ENCODE measurements at places on chromosomes 7 and 10.

GRCh38 chr10:26950934-26951333 lies 90.2 kb upstream of the ABI1 start:
- H3K36me3 ChIP-seq, result no peaks in the 10 kb centered on the region
- H3K27me3 ChIP-seq, result no peaks in the 10 kb centered on the region
- DNase-seq, result no peak
- no peak overlapping the region for H3K4me3 ChIP-seq
- H3K27ac ChIP-seq, result no peak overlapping the region

DNA sequence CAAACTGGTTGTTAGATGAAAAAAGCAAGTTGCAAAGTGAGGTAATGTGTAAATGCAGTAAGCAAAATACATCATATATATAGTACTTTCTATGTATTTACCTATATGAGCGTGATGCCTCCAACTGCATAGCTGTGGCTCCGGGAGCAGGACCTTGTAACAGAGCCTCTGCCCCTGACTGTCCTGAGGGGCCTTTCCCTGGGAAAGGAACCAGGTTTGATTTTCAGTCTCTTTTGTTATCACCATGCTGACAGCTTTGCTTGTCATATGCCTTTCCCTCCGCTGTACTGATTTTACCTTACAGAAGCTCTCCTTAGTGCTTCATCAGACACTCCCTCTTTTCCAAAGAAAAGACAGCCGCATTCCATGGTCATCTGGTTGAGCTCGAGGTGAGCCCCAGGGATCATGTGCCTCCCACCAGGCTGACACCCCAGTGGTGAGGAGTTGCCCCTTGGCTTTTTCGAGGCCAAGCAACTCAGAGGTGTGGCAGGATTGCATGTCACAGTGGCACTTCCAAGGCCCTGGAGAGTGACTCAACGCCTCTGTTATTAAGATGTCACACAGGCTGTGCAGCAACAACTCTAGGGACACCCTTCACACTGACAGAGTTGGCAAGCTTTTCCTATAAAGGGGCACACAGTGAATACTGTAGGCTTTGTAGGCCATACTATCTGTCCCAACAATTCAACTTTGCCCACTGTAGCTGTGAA lies 78.9 kb downstream of the ALOX5 start:
- no peaks in the 10 kb centered on the region for H3K36me3 ChIP-seq
- no peak overlapping the region for H3K27ac ChIP-seq
- no peak for DNase-seq
- H3K4me3 ChIP-seq, result no peak overlapping the region
- H3K4me1 ChIP-seq, result no peaks in the 10 kb centered on the region

DNA sequence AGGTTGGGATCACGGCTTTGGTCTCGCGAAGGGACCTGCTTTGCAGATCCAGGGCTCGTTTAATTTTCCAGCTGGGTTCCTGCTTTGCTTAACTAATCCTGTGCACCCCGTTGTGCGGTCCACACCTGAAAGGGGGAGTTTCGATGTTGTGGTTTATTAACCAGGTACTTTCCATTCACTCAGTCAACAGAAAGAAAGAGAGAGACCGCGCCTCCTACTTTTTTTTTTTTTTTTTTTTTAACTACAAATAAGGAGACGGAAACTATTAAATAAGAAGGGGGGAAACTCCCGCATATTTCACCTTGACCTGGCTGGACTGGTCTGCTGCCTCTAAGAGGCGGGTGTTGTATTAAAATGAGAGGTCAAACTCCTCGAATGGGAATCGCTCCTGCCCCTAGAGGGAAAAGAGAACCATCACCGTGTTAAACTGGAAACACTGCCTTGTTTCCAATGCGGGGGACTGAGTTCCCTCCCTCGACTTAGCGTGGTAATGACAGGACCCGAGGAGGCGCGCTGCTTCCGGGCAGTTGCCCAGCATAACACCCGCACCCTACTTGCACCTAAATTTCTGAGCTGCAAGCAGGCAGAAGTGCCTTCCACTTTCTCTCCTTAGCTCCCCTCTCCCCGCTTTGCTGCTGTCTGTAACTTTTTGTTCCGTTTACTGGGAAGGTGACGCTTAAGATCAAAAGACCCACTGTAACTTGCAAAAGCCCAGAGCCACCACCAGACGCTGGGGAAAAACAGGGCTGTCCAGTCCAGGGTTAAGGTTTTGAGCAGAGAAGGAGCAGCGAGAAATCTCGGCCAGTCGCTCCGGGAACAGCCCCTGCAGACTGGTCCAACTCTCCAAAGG lies 1.1 kb upstream of the ITGB8 start:
- peak; percentile 75 for DNase-seq
- no peaks in the 10 kb centered on the region for H3K36me3 ChIP-seq
- peaks cover 12% of the 10 kb centered on the region for H3K4me1 ChIP-seq
- no peaks in the 10 kb centered on the region for H3K27me3 ChIP-seq

DNA sequence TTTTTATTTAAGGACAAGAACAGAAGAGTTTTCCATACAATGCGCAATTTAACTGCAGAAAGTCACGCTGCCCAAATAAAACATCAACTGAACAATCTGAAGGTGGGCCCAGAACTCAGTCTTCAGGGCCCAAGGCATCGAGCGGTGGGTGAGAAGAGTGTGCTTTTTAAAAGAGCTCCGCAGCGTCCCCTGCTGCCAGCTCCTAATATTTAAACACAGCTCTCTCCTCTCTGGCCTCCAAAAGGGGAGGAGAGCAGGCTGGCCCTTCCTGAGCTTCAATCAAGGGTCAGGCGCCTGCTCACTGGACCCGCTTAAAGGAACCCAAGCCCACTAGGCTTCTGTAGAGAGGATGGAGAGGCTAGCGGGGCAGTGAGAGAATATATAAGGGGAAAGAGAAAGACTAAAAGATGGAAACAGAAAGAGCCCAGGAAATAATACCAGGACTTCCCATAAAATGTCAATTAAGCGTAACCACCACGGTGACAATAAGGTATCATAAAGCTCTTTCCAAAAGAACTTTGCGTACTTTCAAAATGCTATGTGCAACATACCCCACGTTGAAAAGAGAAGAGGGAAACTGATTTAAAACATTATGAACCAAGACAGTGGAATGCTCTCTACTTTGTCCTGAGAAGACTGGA lies 2.8 kb downstream of the FAM53B start:
- no peak overlapping the region for H3K4me3 ChIP-seq
- peak; percentile 68 for DNase-seq
- H3K4me1 ChIP-seq, result peaks cover 38% of the 10 kb centered on the region
- H3K36me3 ChIP-seq, result no peaks in the 10 kb centered on the region

- DNase-seq, result no peak
- H3K27me3 ChIP-seq, result no peaks in the 10 kb centered on the region
- H3K4me3 ChIP-seq, result no peak overlapping the region
- no peak overlapping the region for H3K27ac ChIP-seq
Observed at GRCh38 chr10:68559251-68559650, 886 bp upstream of the TET1 start.

GRCh38 chr7:143299840-143300239 lies 11.7 kb downstream of the CASP2 start:
- 0 out of 2 replicates have a peak, but pooled peaks cover 3% of the 10 kb centered on the region for H3K4me1 ChIP-seq
- H3K27me3 ChIP-seq, result no peaks in the 10 kb centered on the region
- no peak overlapping the region for H3K27ac ChIP-seq
- H3K36me3 ChIP-seq, result peaks cover 94% of the 10 kb centered on the region
- H3K4me3 ChIP-seq, result no peak overlapping the region

- no peak for DNase-seq
- no peak overlapping the region for H3K4me3 ChIP-seq
- no peaks in the 10 kb centered on the region for H3K4me1 ChIP-seq
- H3K27ac ChIP-seq, result no peak overlapping the region
Observed at GRCh38 chr10:51343391-51343790, 269.1 kb downstream of the PRKG1 start.

GRCh38 chr10:34526758-34527730 lies 288.1 kb downstream of the PARD3 start:
- peak overlapping the region; percentile 15 for H3K4me3 ChIP-seq
- peak; percentile 78 for DNase-seq
- H3K27ac ChIP-seq, result peak overlapping the region; percentile 97
- H3K4me1 ChIP-seq, result peaks cover 45% of the 10 kb centered on the region

DNA sequence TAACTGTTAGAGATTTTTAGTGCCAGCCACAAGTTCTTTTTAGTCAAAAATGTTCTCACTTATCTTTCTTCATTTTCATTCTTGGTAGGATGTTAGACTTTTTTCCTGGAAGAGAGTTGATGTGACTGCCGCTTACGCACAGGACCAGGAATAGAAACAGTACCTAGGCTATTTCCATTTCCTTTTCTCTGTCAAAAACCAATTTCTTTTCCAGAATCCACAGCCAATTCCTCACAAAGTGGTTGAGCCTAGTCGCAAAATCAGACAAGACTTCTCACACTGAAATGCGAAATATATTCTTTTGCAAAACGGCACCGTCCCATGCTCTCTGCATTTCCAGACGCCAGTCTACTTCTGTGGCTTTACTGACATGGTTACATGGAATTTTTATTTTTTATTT lies 394.2 kb downstream of the GALNT17 start:
- no peak overlapping the region for H3K4me3 ChIP-seq
- H3K27me3 ChIP-seq, result no peaks in the 10 kb centered on the region
- no peak for DNase-seq
- H3K4me1 ChIP-seq, result no peaks in the 10 kb centered on the region
- H3K36me3 ChIP-seq, result no peaks in the 10 kb centered on the region
- no peak overlapping the region for H3K27ac ChIP-seq

GRCh38 chr10:18417950-18418527 lies 233.3 kb downstream of the NSUN6 start:
- DNase-seq, result no peak
- no peaks in the 10 kb centered on the region for H3K27me3 ChIP-seq
- no peak overlapping the region for H3K27ac ChIP-seq
- no peaks in the 10 kb centered on the region for H3K4me1 ChIP-seq
- H3K36me3 ChIP-seq, result no peaks in the 10 kb centered on the region

GRCh38 chr7:2148189-2148588 lies 84.6 kb downstream of the MAD1L1 start:
- no peaks in the 10 kb centered on the region for H3K27me3 ChIP-seq
- H3K36me3 ChIP-seq, result peaks cover 43% of the 10 kb centered on the region
- H3K4me3 ChIP-seq, result no peak overlapping the region
- no peaks in the 10 kb centered on the region for H3K4me1 ChIP-seq

- H3K4me3 ChIP-seq, result no peak overlapping the region
- H3K27ac ChIP-seq, result no peak overlapping the region
- no peaks in the 10 kb centered on the region for H3K36me3 ChIP-seq
- no peaks in the 10 kb centered on the region for H3K27me3 ChIP-seq
Observed at GRCh38 chr7:51009716-51010496, 227.2 kb upstream of the GRB10 start.

DNA sequence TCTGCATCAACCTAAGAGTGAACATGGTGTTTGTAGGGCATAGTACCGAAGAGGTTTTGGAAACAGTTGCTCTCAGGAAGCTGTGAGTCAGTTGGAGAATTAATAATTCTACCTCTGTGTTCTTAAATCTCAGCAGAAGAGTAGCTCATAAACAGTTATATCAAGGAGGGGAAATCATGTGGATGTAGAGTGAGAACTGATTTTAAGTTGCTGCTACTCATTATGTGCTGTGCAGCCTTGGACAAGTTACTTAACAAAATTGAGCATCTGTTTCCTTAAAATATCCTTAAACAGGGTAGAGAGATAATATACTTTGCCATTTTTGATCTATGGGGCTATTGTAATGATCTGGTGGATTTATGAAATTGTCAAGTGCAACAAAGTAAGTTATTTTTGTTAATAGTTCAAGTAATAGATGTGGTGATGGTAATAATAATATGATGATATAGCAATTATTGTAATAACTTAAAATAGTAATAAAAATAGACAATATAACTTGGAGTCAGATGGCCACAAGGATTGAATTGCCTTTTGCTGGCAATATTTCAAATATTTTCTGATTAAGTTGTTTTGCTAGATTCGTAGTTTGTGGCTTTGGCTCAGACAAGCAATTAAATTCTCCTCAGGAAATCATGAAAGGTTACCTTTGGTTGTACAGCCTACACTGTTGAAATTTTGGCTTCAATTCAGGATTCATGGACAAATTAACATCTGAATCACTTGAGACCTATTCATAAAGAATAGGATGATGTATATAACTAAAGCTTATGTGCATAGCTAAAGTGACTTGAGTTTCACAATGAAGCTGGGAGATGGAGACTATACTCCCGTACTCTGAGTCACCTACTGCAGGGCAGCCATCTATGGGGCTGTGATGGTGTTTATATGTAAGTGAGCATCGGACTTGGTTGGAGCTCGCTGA lies 228.5 kb downstream of the CDK14 start:
- H3K27ac ChIP-seq, result no peak overlapping the region
- H3K4me1 ChIP-seq, result no peaks in the 10 kb centered on the region
- no peak for DNase-seq
- no peaks in the 10 kb centered on the region for H3K36me3 ChIP-seq
- H3K4me3 ChIP-seq, result no peak overlapping the region

GRCh38 chr7:19404912-19405329 lies 259.7 kb upstream of the FERD3L start:
- H3K4me1 ChIP-seq, result peaks cover 34% of the 10 kb centered on the region
- peak overlapping the region; percentile 96 for H3K27ac ChIP-seq
- H3K4me3 ChIP-seq, result no peak overlapping the region

DNA sequence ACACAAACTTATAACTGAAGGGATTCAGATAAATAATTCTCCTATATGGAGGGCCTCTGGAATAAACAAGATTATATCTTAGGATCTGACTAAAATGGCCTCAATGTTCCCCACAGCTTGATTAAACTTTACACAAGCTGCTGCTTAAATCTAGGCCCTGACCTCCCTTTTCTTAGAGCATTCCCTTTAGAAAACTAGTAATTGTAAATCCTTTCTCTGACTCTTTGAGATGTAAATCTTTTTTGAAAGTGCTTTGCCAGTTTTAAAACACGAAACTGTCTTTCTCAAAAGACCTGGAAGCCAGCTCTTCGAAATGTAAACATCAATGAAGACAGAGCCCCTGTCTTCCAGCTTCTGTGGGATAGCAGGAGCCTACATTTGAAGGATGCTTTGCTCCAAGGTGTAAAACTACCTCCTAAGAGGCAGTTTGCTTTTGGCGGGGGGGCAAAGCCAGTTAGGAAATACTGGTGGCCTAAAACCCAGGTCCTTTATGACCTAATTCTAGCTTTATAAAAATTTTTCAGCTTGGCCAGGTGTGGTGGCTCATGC lies 758.7 kb downstream of the CNTNAP2 start:
- no peaks in the 10 kb centered on the region for H3K27me3 ChIP-seq
- no peaks in the 10 kb centered on the region for H3K36me3 ChIP-seq
- no peak for DNase-seq
- no peak overlapping the region for H3K27ac ChIP-seq
- H3K4me3 ChIP-seq, result no peak overlapping the region

- DNase-seq, result no peak
- peaks cover under 1% of the 10 kb centered on the region for H3K4me1 ChIP-seq
- H3K27ac ChIP-seq, result no peak overlapping the region
- no peaks in the 10 kb centered on the region for H3K27me3 ChIP-seq
Observed at GRCh38 chr7:55377162-55377817, 12.2 kb downstream of the LANCL2 start.

Measured in SJSA1 (cell line).